GM03348 (cell line): ENCODE measurements at places on chromosomes 2 and 18.

GRCh38 chr2:120400551-120400950 is 54.6 kb downstream of the INHBB start:
- no peak for DNase-seq

- no peak for DNase-seq
Observed at GRCh38 chr2:172273910-172274571, 153.3 kb upstream of the ITGA6 start.

DNA sequence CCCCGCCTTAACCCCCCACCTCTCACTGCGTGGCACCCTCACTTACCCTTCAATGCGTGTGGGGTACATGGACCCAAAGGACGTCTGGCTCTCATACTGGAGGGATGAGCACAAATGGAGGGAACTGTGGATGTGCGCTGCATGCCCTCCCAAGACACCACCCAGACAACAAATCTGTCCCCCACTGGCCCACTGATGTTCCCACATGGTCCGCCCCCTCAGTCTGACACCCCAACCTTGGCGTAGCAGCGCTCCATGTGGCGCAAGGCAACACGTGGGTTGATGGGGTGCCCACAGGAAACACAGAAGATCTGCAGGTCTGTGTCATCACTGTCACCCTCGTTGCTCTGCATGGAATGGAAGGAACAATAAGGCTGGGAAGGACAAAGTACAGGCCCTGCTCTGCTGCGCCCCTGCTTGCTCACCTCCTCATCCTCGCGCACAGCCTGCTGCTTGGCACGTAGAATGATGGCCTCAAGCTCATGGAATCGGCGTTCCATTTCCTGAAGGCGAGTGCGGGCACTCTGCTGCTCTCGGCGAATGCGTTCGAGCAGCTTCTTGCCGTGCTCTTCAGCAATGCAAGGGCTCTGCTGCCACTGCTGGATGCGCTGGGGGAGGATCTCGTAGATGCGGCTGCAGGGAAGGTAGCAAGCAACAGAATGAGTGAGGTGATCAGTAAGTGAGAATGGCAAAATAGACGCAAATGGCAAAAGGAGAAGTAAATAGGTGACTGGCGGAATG is 2.3 kb upstream of the MBD1 start:
- DNase-seq: no peak

GRCh38 chr2:175815537-175815936 is 186.5 kb downstream of the LNPK start:
- DNase-seq: peak; percentile 60

DNA sequence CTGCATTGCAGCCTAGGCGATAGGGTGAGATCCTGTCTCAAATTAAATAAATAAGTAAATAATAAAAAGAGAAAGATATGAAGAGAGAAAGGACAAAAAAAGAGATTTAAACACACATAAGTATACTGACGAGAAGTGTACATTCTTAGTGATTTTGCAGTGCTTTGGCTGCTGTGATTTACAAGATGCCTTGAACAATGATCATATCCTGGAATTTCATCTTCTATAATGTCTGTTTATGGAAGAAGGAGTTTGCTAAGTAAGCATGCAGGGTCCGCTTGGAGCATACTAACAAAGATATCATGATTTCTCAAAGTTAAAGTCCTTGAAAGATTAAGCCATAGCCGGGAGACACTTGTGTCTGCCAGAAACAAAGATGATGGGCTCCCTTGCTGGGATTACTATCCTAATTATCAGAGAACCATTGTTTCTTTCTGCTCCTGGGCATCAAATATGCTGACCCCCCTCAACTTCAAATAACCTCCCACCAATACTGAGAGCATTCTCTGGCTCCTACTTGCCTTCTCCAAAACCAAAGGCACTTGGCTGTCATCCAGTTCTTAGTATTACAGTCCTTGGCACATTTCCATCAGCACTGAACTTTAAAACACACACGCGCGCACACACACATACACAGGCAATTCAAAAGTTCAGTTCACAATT is 47.5 kb upstream of the STAM2 start:
- DNase-seq: no peak

GRCh38 chr2:219228041-219228910 is 1.2 kb downstream of the ATG9A start:
- DNase-seq: peak; percentile 11

DNA sequence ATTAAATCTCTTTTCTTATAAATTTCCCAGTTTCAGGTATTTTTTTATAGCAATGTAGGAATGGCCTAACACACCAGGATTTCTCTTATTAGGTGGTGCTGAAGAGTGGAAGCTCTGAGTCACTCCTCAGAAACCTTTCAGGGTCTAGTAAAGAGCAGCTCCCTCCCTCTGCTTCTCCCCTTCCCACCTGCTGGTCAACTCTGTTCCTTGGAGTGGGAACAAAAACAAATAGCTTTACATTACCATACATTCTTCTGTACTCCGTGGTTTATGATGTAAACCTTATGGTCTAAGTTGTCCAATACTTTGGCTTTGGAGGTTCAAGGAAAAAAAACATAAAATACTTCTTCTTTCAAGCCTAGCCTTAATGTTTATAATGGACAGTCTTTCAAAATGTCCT is 2.7 kb upstream of the IL1R1 start:
- DNase-seq: no peak

DNA sequence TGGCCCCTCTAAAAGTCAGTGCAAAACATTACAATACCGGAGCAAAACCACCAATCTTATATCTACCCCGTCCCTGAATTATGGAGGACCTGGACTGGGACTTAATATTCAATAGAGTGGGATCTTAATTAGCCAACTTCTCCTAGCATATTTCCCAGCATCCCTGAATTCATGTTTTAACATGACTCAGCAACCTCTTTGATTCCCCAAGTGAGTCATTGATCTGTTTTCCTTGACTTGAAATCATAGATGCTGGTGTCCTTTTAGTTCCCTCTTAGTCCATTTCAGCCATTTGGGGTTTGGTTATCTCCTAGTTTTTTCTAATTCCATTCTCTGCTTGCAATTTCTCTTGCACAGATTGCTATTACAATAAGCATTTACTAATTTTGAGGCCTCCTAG is 677.7 kb upstream of the CELF4 start:
- no peak for DNase-seq

GRCh38 chr2:134287323-134287722 is 33.5 kb downstream of the MGAT5 start:
- DNase-seq: no peak

GRCh38 chr2:107376909-107377308 is 449.8 kb upstream of the RGPD4 start:
- no peak for DNase-seq

GRCh38 chr2:86235196-86235980 is 36.1 kb downstream of the MRPL35 start:
- no peak for DNase-seq

DNA sequence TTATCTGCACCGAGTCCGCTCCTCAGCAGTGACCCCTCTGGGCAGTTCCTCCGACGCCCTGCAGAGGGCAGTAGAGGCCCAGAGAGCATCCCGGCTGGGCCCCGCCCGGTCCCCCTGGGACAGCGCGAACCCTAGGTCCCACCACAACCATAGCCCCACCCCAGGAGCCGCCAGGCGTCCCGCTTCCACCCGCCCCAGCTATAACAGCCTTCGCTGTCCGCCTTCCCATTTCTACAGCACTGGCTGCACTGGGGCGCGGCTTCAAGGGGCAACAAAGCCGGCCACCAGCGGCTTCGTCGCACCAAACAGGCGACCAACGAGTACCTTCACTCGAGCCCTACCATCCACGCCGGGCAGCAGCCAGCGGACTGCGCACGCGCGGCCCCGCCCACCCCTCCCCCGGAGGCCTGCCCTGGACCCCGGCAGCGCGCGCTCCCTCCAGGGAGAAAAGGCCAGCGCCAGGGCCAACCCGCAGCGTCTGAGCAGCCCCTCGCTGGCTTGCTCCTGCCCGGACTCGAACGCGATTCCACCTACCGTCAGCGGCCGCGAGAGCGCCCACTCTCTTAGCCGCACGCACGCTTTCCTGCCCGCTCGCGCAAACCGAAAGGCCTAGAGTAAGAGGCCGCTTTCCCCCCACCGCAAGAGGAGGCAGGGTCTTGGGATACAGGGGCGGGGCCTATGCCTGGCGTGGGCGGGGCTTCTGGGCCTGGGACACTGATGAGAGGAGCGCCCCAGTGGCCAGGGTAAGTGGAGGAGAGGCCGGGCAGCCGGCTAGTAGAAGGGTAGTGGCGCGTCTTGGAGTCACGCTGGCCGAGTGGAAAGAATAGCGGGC is at the start of gene NHEJ1:
Gene NHEJ1, minus strand, starts transcription at position 630 of the 832 bp plus-strand sequence. CDS start 2,453 bp downstream, outside the sequence.
- DNase-seq: peak; percentile 97
